LoVo (cell line): ENCODE measurements at places on chromosomes 6 and 20.

DNA sequence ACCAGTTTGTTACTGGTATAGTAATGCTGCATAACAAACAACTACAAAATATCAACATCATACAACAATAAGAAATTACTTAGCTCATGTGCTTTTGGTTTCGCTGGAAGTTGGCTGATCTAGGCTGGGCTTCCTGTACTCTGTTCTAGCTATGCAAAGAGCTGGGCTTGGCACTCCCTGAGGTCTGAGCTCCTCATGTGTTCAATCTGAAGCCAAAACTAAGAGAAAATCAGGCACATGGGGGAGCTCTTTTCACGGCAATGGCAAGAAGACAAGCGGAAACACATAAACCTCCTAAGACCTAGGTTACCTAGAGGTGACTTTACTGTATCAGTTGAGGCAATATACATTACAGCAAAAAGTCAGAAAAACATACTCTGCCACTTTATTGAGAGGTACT, 574.2 kb downstream of the KHDRBS2 start:
- no peak for DNase-seq

GRCh38 chr6:156164701-156165452, 612.3 kb upstream of the ARID1B start:
- DNase-seq: no peak

- no peak for DNase-seq
Observed at GRCh38 chr20:35611482-35611881, 4.1 kb upstream of the SPAG4 start.

DNA sequence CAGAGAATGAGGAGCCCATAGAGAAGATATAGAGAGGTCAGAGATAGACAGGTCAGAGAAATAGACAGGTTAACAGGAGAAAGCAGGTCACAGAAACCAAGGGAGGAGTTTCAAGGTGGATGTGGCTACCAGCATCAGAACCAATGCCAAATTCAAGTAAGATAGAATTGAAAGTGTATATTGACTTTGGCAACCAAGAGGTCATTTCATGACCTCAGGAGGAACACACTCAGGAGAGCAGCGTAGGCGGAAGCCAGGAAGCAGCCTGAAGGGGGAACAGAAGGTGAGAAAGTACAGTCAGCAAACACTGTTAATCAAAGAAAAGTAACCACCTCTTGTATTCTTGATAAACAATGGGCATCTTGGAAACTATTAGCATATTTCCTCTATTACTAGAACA, 33.9 kb upstream of the ALDH8A1 start:
- no peak for DNase-seq

DNA sequence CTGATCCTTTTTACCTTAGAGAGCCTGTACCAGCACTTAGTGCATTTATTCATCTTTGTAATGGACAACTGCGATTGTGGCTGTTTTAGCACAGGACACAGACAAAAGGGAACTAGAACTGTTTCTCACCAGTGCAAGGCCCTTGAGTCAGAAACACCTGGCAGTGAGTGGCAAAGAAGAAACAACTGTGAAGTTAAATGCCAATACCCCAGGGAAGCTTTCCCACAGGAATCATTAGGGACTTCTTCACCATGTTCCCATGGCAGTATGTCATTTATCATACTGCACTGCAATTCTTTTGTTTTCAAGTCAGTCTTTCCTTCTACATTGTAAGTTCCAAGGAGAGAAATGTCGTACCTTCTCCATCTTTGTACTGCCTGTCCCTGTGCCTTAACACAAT, 28.6 kb upstream of the CDYL start:
- no peak for DNase-seq

GRCh38 chr20:34977365-34978091, 21.9 kb downstream of the MYH7B start:
- DNase-seq: no peak

GRCh38 chr20:36969051-36969450, 17.5 kb upstream of the SAMHD1 start:
- no peak for DNase-seq

GRCh38 chr6:164010441-164011103, 596.1 kb downstream of the QKI start:
- DNase-seq: no peak

DNA sequence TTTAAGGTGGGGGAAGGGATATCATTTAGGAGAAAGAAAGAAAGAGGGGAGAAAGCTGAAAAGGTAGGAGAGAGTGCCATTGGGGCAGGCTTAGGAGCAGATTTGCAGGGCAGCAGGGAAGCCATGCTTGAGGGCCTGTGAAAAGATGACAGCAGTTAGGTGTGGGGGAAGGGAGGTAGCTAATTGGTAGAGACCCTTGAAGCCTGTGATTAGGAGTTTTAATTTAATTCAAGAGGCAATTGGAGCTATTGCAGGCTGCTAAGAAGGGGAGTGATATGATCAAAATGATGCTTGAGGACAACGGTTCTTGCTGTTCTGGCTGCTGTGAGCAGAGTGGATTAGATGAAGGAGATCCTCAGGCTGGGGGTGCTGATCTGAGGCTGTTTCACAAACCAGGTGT, 24.5 kb upstream of the SEC63 start:
- no peak for DNase-seq

DNA sequence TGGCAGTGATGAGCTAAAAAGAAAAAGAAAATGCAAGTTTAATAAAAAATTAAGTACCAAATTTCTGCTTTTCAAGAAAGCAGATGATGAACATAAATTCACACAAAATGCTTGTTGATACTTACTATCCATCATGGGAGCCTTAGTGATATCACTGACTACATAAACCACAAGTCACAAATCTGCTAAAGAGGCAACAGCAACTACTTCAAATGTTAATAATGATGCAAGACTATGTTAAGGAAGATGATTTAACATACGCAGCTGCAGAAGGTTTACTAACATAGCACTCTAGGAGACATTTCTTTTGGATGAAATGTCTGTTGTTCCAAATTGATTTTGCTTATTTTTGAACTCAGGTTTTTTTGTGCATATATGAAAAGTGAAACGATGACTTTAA, 18.6 kb downstream of the FYN start:
- DNase-seq: no peak

DNA sequence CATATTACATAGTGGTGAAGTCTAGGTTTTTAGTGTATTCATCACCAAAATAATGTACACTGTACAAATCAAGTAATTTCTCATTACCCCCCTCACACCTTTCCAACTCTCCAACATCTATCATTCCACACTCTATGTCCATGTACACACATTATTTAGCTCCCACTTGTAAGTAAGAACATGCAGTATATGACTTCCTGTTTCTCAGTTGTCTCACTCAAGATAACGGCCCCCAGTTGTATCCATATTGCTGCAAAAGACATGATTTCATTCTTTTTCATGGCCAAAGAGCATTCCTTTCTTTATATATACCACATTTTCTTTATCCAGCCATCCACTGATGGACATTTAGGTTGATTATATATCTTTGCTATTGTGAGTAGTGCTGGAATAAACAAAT, 86.0 kb downstream of the UBE3D start:
- DNase-seq: no peak

- no peak for DNase-seq
Observed at GRCh38 chr6:1235825-1236224, 76.1 kb upstream of the FOXQ1 start.

DNA sequence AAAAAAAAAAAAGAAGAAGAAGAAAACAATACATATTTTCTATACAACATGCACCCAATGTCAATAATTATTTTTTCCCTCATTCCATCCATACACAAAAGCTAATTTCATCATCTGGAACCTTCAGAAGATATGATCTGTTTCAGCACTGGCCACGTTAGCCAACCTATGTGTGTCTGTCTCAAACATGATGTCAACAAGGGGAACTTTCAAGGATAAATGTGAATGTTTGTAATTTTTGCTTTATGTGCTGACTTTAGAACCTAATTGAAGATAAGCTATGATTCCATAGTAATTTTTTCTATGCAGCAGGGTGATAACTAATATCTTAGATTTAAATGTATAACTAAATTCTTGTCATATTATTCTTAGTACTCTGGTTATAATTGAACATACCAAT, 37.9 kb downstream of the IPCEF1 start:
- DNase-seq: no peak

DNA sequence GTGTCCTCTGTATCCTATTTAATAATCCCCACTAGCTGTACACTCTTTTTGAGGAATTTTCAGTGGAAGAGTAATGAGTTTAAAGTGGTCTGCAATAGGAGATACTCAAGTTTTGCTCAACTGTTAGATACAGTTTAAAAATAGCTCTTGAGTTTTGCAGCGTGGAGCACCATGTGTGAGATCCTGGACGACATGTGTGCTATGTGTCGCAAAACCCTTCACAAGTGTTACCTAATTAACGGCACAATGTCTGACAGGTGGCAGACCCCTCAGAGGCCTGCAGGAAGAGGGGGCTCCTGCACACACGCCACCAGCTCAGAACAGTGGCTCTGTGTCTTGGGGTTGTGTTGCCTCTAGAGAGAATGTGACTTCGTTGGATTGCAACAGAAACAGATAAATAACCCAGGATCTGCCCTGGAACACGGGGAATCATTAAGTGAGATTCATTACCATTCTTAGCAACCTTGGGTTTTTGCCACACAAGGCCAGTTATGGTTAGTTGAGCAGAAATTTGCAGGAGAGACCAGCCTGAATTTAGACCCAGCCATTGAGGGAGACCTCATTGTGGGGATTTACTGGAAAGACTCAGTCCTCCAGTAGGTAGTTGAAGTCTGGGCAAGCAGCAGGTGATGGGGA, 73.8 kb downstream of the SASH1 start:
- DNase-seq: no peak

- DNase-seq: no peak
Observed at GRCh38 chr6:149112976-149113375, 204.5 kb upstream of the TAB2 start.

- DNase-seq: no peak
Observed at GRCh38 chr6:31737315-31737990, 1.1 kb upstream of the CLIC1 start.

DNA sequence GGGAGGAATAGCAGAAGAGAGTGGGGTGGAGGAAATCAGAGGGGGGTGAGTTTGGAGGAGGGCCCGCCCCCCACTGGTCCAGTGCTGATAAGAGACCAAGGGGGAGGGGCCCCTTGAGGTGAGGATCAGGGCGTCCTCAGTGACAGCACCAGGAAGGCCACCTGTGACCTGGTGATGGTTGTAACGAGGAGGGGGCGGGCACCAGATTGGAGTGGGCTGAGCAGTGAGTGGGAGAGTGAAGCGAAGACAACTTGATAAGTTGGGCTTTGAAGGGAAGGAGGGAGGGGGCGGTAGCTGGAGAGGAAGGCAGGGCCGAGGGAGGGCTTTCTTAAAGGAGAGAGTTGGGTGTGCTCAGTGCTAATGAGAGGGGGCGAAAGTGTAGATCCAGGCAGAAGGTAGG, 30.7 kb downstream of the CDH22 start:
- no peak for DNase-seq

- DNase-seq: no peak
Observed at GRCh38 chr6:149457316-149457884, 27.4 kb downstream of the ZC3H12D start.

- DNase-seq: no peak
Observed at GRCh38 chr6:148431413-148431812, 88.8 kb downstream of the SASH1 start.

DNA sequence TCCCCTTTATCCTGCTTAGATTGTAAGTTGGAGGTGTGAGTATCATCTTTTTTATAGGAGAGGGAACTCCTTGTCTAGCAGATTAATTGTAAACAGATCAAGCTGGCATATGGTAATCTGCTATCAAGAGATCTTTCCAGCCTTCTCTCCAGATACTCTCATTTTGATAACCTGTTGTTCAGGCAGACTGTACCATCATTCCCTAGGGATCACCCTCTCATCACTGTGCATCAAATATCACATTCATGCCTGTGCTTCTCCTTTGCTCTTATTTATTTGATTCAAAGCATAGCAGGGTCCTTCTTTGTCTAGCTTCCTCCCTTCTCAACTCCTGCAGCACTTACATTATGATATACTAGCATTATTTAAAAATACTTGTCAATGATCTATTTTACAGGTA, 73.8 kb downstream of the LRRC1 start:
- no peak for DNase-seq

- DNase-seq: no peak
Observed at GRCh38 chr6:10451394-10451793, 36.5 kb upstream of the TFAP2A start.

DNA sequence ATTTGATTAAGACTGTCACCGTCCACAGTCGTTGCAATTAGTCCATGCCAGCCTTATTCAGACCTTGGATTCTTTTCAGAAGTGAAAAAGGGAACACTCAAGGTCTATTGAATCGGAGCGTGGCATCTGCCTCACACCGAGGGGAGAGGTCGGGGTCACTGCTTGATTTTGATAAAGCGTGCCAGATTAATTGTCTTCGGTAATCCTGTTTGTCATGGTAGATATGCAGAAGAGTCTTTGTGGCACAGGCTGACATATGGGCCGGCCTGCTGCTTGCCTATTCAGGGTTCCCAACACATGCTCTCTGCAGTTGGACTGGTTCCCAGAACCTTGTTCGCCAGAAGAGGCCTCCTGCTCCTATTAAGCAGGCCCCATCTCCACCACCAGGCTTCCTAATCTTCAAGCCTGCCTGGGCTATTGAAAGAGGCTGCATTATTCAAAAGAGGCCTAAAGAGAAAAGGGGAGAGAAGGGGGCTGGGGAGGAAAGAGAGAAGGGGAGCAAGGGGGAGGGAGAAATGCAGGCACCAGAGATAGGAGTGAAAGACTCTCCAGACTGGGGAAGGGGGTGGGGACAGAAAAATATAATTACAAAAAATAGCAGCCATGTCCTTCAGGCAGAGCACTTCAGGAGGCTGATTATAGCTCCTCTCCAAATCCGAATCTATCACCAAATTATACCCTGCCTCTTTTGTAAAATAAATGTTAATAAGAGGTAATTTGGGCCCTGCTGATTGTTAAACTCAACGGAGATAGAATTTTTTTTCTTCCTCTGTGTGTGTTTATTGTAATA, 611.3 kb downstream of the HDGFL1 start:
- DNase-seq: no peak

DNA sequence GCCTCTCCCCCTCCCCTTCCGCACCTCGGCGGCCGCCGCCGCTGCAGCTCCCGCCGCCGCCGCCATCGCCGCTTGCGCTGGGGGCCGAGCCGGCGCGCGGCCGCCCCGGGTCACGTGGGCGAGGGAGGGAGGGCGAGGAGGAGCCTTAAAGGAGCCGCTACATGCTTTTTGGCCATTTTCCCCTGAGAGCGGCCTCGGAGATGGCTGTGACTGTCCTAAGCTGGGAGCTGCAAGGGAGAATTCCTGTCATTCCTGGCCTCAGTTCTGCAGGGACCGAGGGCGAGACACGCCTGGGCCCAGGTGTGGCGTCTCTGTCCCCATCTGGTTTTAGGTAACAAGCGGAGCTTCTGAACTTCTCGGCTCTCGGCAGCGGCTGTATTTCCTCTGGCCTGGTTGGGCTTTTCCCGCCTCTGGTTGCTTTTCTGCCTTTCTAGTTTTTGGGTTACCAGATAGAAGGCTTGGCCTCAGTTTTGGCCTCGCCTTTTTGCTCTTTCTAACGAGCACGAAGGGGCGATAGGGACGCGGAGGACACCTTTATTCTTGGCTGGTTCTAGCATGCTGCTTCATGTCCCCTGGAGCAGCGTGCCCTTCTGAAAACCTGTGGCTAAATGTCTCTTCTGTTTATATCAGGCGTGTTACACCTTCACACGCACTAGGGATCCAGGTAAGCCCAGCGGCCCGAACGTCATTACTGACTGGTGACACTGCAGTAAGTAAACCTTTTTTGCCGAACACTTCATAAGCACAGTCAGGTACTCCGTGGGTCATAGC, at the start of gene EHMT2:
Gene EHMT2, minus strand, starts transcription at position 87 of the 771 bp plus-strand sequence. Its CDS starts 21 bp downstream, at position 66.
- peak; percentile 84 for DNase-seq

- no peak for DNase-seq
Observed at GRCh38 chr6:112027942-112028674, 25.8 kb upstream of the CCN6 start.
